ENCODE measurements at places on chromosomes 16 and 17.
A peak's percentile ranks its signal among the peaks of the same experiment; 100 is the strongest.

DNA sequence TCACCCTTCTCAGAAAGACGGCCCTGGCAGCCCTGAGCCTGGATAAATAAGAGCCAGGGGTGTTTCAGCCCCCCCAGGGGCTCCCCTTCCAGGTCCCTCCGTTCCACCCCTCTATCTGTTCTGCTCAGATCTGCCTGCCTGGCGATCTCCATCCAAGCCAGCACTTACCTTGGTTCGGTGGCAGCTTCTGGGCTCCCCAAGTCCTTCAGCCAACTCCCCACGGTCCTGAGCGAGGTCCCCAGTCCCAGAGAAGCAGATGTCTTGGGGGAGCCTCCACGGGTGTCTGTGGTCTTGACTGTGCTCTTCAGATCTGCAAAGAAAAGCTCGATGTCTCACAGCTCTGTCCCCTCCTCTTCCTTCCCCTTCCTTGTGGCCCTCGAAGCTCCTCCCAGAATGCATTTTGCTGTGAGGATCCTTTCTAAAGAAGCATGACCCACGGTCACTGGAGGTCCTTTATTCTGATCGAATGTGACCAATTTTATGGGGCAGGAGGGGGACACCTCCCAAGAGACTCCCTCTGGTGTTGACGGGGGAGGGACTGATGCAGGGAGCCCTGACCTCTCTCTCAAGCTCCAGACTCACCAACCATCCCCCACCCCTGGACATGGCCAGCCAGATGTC lies at the start of gene PIK3R6:
Gene PIK3R6, minus strand, starts transcription at position 314 of the 621 bp plus-strand sequence. CDS start 17,880 bp downstream, outside the sequence.
- no peak for DNase-seq

GRCh38 chr16:85090873-85091521 lies 21.3 kb downstream of the CIBAR2 start:
- no peak for DNase-seq

GRCh38 chr17:17671369-17672129 lies 9.7 kb upstream of the RAI1 start:
- no peak for DNase-seq

- no peak for DNase-seq
Measured at GRCh38 chr16:11611871-11612664, 25.3 kb upstream of the LITAF start.

DNA sequence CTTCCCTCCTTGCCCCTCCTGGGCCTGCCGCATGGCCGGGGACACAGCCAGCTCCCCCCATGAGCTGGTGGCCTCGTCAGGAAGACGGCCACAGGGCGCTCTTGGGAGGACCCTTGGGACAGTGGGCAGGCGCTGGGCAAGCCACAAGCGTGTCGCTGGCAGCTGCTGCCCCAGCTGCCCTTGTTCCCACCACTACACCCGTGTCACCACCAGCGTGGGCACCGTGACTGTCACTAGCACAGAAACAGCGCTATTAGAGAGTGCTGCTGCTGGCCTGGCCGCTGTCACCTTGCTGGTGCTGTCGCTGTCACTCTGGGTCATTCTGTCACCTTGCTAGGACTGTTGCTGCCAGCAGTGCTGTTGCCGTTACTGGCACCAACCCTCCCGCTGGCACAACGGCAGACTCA lies 47.2 kb downstream of the ZFPM1 start:
- DNase-seq: no peak

GRCh38 chr17:9195961-9196670 lies 174.8 kb downstream of the NTN1 start:
- no peak for DNase-seq

GRCh38 chr17:31560616-31561235 lies 169.3 kb downstream of the RAB11FIP4 start:
- DNase-seq: no peak

GRCh38 chr16:69917311-69917710 lies 33.8 kb upstream of the CLEC18A start:
- DNase-seq: no peak

DNA sequence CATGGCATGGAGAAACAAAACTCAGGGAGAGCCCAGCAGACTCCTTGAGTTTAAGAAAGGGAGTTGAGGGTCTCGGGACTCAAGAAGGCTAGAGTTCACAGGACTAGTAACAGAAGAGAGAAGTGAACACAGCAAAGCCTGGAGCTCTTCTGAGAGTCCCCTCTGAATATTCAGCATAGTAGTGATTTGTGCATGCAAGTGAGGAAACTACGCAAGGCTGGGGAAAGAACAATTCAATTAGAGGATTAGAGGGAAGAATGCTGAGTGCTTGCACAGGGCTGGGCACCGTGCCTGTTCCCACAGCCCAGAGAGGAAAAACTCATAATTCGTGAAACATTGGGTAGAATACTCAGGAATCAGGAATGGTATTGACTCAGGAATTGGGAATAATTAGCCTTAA lies 540.0 kb upstream of the SALL1 start:
- DNase-seq: no peak

- DNase-seq: no peak
Measured at GRCh38 chr17:13671341-13671740, 69.6 kb upstream of the HS3ST3A1 start.

- DNase-seq: no peak
Measured at GRCh38 chr16:30149250-30149930, 26.4 kb upstream of the MAPK3 start.

GRCh38 chr17:66301864-66302741 lies at the start of gene PRKCA:
Gene PRKCA, plus strand, starts transcription at chr17:66302613.
- peak; percentile 36 for DNase-seq

GRCh38 chr17:1986783-1987451 lies 38.2 kb downstream of the RTN4RL1 start:
- DNase-seq: no peak
